DMS153 (cell line): ENCODE measurements at places on chromosomes 16 and 17.
A peak's percentile ranks its signal among the peaks of the same experiment; 100 is the strongest.

GRCh38 chr17:39079836-39080235 lies 71.6 kb downstream of the PLXDC1 start:
- DNase-seq, result no peak

DNA sequence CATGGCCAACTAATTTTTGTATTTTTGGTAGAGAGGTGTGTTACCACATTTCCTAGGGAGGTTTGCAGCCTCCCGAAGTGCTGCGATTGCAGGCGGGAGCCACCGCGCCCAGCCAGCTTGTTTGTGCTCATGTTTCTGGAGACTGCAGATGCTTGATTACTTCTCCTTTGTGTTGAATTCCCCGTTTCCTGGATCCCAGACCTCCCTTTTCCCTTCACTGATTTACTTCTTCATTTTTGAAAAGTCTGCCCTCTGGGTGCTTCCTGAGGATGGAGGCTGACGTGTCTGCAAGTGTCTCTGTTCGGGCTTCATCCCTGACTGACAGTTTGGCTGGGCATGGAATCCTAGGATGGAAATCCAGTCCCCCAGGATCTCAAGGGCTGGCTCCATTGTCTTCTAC lies 7.0 kb upstream of the TRIM47 start:
- DNase-seq, result no peak

DNA sequence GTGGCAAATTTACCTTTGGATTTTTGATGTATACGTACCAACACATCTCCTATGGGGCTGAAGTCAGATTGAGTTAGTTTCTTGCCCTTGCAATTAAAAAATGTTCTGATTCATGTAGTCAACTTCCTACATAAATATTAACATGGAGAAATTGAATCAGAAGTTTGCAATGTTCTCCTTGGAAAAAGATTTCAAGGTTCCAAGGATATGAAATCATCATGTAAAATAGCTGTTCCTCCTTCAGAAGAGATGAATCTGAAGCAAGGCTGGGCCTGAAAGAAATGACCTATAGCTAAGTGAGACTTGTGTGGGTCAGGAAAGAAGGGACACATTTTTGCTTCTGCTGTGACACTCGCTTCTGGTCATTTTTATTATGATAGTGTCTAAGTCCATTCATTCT lies 131.7 kb downstream of the RGS9 start:
- no peak for DNase-seq

DNA sequence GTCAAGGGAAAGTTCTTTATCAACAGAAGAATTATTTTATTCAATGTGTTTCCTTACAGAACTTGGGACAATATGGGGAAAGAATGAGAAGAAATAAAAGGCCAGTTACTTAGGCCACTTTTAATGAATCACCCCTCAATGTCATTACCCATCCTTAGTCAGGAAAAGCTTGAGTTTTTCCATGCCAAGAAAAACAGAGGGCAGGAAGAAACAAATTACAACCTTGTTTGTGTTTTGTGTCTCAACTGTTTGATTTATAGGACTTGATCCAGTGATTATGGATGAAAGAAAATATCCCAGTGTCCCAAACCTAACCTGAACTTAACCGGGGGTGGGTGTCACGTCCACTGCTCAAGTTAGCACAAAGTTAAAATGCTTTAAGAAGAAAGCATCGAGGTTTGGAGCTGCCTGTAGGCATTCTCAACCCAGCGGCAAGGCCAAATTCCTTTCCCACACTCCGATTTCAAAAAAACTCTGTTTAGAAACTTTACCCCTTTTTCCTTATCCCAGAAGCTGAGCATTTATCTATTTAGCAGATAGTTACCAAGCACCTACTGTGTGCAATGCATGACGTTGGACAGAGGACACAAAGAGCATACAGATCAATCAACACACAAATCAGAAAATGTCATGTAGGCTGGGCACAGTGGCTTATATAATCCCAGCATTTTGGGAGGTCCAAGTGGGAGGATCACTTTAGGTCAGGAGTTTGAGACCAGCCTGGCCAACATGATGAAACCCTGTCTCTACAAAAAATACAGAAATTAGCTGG lies 14.0 kb upstream of the CYB5B start:
- no peak for DNase-seq

DNA sequence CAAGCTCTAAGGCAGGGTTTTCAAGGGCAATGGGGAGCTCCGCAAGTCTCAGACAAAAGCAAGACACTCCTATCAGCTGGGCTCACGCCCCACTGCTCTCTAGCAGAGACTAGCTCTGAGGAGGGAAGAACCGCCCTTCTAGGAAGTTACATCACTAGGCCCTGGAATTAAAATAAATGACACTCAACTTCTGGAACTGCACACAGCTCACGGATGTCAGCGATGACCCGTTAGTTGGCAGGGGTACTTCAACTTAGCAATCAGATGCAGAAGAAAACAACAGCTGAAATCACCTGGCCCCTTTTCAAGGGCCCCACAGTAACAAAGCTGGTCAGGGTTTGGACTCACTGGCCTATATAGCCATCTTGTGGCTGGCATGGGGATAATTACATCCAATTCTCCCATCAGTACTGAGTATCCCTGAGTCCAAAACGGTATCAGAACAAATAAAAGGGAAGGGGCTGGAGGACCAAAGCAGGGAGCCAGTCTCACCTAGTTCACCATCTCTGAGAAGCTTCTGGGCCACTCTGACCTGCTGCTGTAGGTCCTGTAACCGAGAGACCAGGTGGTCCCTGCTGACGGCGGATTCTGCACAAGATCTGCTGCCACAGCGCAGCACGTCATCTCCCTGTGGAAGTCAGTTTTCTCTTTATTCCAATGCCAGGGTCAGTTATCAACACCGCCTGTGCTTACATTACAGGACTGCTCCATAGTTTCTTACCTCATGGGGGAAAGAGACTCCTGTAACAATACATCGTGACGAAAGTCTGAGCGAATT lies 22.2 kb downstream of the SERPINF1 start:
- no peak for DNase-seq

- DNase-seq, result no peak
Observed at GRCh38 chr17:47707884-47708283, 13.9 kb downstream of the TBKBP1 start.

GRCh38 chr17:45248132-45248957 lies 13.5 kb downstream of the SPATA32 start:
- DNase-seq, result no peak

- DNase-seq, result no peak
Observed at GRCh38 chr17:50686494-50687199, 21.1 kb downstream of the ANKRD40 start.

DNA sequence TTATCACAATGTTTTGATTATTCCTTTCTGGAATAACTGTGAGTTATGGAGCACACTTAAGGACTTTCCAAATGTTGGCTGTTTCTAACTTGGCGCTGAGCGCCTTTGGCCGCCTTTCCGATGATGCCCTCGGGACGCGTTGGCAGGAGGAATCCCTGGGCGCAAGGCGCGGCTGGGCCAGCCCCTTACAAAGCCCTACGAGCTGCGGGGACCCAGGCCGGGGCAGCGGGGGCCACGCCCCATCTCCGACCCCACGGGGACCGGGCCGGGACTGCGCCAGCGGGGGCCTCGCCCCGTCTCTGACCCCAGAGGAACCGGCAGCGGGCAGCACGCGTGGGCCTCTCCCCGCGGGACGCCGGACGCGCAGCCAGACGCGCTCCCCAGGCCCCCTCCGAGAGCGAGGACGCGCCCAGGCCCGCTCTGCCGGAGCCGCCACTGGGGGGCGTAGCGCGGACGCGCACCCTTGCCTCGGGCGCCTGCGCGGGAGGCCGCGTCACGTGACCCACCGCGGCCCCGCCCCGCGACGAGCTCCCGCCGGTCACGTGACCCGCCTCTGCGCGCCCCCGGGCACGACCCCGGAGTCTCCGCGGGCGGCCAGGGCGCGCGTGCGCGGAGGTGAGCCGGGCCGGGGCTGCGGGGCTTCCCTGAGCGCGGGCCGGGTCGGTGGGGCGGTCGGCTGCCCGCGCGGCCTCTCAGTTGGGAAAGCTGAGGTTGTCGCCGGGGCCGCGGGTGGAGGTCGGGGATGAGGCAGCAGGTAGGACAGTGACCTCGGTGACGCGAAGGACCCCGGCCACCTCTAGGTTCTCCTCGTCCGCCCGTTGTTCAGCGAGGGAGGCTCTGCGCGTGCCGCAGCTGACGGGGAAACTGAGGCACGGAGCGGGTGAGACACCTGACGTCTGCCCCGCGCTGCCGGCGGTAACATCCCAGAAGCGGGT lies at the start of gene GAA:
TSS of gene GAA (plus strand) at position 571 of the 935 bp plus-strand sequence. CDS start 3,006 bp downstream, outside the sequence.
- peak; percentile 58 for DNase-seq

- no peak for DNase-seq
Observed at GRCh38 chr17:31534223-31534888, 142.9 kb downstream of the RAB11FIP4 start.

GRCh38 chr16:67966549-67967182 lies 1.8 kb downstream of the SLC12A4 start:
- DNase-seq, result no peak

GRCh38 chr17:52106638-52107261 lies 51.8 kb downstream of the CA10 start:
- DNase-seq, result peak; percentile 4

DNA sequence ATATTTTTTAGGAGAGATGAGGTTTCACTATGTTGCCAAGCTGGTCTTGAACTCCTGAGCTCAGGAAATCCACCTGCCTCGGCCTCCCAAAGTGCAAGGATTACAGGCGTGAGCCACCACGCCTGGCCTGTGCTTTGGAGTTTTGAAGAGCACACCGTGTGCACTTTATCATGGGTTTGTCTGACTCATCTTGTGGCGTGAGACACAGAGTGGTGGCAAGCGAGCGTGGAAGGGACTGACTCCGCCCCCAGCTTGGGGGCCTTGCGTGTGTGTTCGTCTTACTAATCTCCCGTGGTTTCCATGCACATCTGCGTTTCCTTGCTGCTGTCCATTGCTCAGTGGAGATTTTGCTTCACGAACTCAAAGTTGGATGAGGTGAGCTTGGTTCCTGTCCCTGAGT lies 22.9 kb downstream of the CRAMP1 start:
- no peak for DNase-seq

DNA sequence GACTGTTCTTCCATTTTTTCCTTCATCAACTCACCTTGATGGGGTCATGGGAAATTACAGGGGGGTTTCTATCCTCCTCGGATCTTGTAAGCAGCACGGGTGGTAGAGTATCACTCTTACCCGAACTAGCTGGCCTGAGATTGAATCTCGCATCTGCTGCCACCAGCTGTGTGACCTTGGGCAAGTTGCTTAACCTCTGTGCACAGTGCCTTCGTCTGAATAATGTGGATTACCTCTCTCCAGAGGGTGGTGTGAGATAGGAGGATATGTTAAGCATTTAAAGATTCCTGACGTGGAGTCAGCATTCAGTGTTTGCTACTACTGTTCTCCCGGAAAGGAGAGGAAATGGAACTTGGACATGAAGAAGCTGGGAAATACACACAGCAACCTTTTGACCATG lies 24.4 kb downstream of the LASP1 start:
- DNase-seq, result no peak

GRCh38 chr17:34850023-34850422 lies 111.2 kb downstream of the CCT6B start:
- no peak for DNase-seq

DNA sequence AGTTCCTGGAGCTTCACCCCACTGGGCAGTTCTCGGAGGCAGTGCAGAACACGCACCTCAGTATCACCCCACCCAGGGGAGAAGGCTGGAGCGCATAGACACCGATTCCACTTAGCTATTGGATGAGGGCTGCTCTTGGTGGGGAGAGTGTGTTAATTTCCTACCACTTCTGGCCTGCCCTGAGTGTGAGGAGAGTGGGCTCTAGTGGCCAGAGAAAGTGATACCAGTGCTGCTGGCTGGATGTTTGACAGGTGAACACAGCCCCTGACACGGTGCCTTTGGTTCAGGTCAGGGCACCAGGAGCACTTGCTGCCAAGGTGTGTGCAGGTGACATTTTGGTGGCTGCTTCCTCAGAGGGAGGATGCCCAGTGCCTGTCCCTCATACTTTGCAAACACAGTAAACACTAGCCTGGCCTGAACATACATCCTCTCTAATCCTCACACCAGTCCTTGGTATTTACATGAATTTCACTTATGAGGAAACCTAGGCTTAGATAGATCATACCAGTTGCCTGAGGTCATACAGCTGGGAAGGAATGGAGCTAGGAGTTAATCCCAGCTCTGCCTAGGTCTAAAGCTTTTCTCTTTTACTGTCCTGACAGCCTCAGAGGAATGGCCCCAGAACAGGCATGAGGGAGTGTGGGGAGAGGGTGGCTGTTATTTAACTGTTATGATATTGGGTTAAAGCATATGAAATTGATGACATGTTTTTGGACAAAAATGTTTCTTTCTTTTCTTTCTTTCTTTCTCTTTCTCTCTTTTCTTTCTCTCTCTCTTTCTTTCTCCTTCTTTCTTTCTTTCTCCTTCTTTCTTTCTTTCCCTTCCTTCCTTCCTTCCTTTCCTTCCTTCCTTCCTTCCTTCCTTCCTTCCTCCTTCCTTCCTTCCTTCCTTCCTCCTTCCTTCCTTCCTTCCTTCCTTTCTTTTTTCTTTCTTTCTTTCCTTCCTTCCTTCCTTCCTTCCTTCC lies 21.0 kb upstream of the ITGAX start:
- no peak for DNase-seq

- DNase-seq, result no peak
Observed at GRCh38 chr17:29021226-29021625, 15.4 kb upstream of the SEZ6 start.

- no peak for DNase-seq
Observed at GRCh38 chr16:71479420-71479819, 9.7 kb downstream of the ZNF19 start.

DNA sequence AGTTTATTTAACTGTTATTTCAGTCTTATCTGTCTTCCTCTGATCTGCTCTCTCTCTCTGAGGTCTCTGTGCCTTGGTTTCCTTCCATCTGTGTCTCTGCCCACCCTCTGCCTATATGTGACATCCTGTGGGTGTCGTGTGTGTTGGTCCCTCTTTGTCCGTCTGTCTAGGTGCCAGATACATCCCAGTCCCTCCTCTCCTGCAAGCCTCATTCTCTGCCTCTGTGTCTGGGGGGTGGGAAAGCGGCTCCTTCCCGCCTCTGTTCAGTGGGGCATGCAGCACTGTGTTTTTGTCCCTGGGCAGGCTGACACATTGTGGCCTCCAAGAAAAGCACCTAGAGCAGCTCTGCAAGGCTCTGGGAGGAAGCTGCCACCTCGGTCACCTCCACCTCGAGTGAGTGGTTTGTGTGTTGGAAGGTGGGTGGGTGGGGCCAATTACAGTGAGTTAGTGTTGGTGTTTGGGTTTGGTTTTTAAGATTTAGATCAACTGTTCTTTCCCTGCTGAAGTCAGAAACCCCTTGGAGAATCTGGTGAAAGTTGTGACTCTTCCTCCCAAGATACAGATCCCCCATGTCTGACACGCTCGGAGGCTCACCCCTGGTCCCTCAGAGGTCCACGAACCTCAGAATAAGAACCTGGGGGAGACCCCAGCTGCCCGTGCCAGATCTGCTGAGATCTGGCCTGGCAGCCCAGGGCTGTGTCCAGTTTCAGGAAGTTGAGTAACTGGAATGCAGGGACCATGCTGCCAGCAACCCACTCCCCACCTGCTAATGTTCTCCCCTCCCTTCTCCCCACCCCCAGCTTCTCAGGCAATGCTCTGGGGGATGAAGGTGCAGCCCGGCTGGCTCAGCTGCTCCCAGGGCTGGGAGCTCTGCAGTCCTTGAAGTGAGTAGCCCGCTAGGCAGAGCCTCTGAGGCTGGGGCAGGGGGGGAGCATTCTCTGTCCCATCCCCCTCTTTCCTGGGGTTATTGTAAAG lies 50.9 kb upstream of the CPNE2 start:
- no peak for DNase-seq

GRCh38 chr16:67540756-67541155 lies 12.1 kb downstream of the RIPOR1 start:
- DNase-seq, result no peak

- DNase-seq, result no peak
Observed at GRCh38 chr17:71601894-71602504, 518.8 kb upstream of the SOX9 start.

GRCh38 chr17:76726231-76726775 lies at the start of gene JMJD6:
TSS of gene JMJD6 (minus strand) at chr17:76726606. CDS start at chr17:76726475, 131 bp downstream.
- DNase-seq, result peak; percentile 97

- no peak for DNase-seq
Observed at GRCh38 chr16:58128711-58129096, 477 bp downstream of the CFAP20 start.
